ENCODE measurements at places on chromosomes 1 and 21.

DNA sequence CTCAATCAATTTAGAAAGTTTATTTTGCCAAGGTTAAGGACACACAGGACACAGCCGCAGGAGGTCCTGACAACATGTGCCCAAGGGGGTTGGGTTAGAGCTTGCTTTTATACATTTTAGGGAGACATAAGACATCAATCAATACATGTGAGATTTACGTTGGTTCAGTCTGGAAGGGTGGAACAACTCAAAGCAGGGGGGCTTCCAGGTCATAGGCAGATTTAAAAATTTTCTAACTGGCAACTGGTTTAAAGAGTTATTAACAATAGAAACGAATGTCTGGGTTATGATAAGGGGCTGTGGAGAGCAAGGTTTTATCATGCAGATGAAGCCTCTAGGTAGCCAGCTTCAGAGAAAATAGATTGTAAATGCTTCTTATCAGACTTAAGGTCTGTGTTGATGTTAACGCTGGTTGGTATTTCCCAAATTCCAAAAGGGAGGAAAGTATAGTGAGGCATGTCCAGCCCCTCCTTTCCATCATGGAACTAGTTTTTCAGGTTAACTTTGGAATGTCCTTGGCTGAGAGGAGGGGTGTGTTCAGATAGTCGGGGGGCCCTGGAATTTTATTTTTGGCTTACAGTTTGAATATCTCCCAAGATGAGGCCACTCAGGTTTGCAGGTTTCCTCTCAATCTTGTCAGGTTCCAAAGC is 31.0 kb upstream of the TGFBR3 start:
- no peak for DNase-seq

GRCh38 chr1:143736562-143736961 is 235.2 kb downstream of the FAM72C start:
- DNase-seq, result no peak

DNA sequence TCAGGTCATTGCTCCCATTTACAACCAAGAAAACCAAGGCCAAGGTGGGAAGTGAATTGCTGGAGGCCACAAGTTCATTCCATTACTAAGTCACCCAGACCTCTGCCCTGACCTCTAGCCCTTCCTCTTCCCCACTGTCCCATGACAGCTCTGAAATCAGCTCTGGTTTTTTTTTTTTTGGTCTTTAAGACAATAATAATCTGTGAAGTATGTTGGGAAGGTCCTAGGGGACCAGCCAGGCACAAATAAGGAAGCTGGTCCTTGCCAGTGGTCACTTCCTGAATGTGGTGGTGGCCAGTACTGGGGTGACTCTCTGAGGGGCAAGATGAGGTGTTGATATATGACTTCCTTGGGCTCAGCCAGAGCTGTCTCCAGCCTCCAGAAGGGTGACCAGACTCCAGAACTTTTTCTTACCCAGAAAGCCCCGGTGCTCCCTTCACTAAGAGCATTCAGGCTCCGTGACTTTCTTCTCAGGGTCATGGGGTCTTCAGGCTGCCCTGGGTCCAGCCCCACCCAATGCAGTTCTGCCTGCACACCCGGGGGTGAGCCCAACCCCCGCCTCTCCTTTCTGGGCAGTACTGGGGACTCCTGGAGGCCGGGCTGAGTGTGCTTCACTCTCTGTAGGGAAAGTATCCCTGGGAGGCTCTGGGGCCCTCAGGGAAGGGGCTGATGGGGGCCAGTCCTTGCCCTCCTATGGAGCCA is 159.6 kb downstream of the PTPRU start:
- peak; percentile 34 for DNase-seq

DNA sequence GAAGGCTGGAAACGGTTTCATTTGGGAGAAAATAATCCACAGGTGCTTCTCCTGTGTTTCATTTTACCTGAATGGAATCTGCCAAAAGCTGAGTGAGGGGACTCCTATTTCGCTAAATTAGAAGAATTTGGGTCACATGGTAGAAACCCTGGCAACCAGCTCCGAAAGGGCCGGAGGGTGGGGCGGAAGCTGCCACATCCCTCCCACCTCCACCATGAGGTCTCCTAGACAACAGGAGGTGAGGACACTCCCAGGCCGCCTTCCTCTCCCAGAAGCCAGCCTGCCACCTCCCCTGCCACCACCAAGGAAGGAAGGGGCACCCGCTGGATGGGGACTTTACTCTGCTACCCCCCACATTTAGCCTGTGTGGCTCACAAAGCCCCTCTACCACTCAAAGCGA is 199.9 kb upstream of the ZC3H12A start:
- no peak for DNase-seq

GRCh38 chr1:9331558-9332346 is 39.1 kb downstream of the SPSB1 start:
- DNase-seq, result no peak

DNA sequence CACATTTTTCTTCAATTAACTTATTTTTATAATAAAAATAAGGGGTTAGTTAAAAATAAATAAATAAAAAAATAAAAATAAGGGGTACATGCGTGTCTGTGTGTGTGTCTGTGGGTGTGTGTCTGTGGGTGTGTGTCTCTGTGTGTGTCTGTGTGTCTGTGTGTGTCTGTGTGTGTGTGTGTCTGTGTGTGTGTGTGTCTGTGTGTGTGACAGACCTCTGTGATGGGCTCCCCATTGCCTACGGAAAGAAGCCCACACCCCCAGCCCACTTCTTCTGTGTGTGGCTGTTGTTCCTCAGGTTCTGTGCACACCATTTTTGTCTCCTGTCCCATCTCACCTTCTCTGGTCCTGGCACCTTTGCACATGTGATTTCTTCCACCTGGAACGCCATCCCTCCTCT is 9.9 kb downstream of the PHLDA3 start:
- DNase-seq, result no peak

- DNase-seq, result no peak
Measured at GRCh38 chr1:205048382-205048781, 5.4 kb downstream of the CNTN2 start.

- no peak for DNase-seq
Measured at GRCh38 chr1:44999232-44999631, 11.9 kb downstream of the HECTD3 start.

- DNase-seq, result no peak
Measured at GRCh38 chr1:147757015-147757990, 3.1 kb downstream of the GJA5 start.

GRCh38 chr1:20834780-20835179 is 47.7 kb upstream of the HP1BP3 start:
- DNase-seq, result no peak

- no peak for DNase-seq
Measured at GRCh38 chr1:225462714-225463574, 35.1 kb upstream of the LBR start.

Measured in ecto neural progenitor cell (in vitro differentiated cells).